ENCODE measurements at places on chromosomes 7 and 10. TPM values are rescaled to one million over a fixed set of nuclear protein-coding genes. Genes with fewer than 3 reads are reported as not detected.

Gene PIK3CG
- total RNA-seq, result 2.5 TPM

GRCh38 chr7:141945356-141945755, 1.4 kb downstream of the CLEC5A start:
- DNase-seq, result no peak

DNA sequence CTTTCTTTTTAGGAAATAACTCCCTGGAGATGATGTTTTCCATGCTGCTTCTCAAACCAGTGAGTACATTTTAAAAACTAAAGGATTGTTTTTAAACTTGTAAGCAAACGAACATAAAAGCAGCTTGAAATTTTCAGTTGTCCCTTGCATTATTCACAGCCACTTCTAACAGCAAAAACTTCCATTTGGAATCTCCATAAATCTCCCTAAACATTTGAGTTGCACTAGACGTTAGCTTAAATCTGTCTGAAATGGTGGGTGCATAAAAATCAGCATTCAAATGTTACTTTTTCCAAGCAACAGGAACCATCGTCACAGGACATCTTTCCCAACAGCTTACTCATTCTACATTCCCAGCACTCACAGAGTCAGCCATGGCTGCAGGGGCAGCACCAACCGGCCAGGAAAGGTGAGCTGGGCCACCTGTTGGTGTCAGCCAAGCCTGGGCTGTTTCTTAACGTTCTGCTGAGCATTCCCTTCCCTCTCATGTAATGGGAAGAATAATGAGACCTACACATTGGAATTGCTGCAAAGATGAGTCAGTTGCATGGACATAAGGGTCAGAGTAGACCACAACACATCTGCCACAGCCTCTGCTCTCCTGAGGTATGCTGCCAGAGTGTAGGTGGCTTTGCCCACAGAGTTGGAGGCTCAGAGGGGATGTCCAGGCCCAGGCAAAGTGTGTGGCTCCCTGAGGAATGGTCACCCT, 163.2 kb downstream of the TNS3 start:
- no peak for DNase-seq

GRCh38 chr7:105751054-105751453, 125.3 kb downstream of the ATXN7L1 start:
- no peak for DNase-seq

DNA sequence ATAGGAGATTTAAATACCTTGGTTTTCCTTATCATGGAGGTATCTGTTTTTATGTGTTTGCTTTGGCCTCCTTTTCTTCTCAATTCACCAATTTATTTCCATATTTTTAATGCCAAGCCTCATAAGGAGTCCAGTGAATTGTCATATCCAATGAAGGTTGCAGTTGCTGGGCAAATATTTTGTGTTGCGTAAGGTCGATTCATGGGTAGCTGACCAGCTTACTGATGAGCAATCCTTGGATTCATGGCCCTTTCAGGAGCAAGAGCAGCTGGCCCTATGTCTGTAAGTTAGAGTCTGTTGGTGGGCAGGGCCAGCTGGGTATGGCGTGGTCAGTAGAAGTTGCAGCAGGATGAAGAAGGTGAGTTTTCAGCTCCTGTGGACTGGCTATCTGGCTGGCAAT, 182.9 kb downstream of the PFKFB3 start:
- DNase-seq, result no peak

Gene NUTM2D
- total RNA-seq, result 4.7 TPM

DNA sequence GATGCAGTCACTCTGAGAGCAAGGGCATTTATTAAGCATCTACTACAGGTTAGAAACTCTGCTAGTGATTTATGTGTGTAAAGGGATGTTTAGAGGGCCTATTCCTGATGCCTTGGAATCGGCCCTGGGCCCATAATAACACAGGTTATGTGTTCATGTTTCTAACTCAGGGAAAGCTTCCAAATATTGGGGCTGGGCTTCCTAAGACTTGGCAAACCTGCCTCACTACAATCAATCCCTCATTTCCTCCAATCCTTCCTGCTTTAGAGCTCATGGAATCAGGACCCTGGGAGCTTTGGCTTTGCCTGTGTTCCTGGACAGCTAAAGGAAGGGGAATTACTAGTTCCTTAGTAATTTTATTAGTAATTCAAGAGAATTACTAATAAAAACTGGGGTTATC, 148.8 kb downstream of the HIBADH start:
- DNase-seq, result no peak

Gene TAS2R41
- not detected for total RNA-seq

DNA sequence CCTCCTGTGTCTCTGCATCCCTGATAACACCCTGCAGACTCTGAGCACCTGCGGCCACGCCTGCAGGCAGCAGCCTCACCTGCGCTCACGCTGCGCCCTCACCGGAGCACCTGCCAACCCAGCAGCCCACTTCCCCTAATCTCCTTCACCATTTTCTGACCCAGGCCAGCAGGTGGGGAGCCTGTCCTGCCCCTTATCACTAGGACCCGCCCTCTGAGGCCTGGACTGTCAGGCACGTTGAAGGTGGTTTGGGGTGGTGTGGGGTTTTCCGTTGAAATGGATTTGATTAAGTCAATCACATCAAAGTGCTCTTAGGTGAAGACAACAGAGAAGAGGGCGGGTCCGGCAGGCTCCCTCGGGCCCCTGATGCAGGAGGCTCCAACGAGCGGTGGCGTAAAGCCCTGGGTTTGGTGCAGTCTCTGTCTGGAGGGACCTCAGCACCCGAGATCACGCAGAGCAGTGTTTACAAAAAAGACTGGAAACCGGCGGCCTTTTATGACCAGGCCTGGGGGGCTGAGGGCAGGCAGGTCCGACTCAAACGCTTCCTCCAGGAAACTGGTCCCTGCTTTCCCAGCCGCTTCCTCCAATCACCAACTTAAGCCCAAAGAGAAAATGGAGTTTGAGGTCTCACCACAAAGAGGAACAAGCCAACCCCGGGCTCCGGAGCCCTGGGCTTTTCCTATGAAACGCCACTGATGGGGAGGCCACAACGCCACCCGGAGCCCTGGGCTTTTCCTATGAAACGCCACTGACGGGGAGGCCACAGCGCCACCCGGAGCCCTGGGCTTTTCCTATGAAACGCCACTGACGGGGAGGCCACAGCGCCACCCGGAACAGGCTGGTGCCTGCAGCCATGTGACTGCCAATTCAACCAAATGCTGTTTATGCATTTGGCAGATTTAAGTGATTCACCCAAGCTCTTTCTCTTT, 45.5 kb downstream of the DPYSL4 start:
- peak; percentile 81 for DNase-seq

- no peak for DNase-seq
These were observed 326.6 kb downstream of the ADARB2 start for GRCh38 chr10:1410469-1411395.

GRCh38 chr10:7054915-7055314, 355.9 kb downstream of the SFMBT2 start:
- no peak for DNase-seq

Gene OR2A5
- total RNA-seq, result not detected

GRCh38 chr7:67866812-67867211, 870.2 kb downstream of the TYW1 start:
- no peak for DNase-seq

DNA sequence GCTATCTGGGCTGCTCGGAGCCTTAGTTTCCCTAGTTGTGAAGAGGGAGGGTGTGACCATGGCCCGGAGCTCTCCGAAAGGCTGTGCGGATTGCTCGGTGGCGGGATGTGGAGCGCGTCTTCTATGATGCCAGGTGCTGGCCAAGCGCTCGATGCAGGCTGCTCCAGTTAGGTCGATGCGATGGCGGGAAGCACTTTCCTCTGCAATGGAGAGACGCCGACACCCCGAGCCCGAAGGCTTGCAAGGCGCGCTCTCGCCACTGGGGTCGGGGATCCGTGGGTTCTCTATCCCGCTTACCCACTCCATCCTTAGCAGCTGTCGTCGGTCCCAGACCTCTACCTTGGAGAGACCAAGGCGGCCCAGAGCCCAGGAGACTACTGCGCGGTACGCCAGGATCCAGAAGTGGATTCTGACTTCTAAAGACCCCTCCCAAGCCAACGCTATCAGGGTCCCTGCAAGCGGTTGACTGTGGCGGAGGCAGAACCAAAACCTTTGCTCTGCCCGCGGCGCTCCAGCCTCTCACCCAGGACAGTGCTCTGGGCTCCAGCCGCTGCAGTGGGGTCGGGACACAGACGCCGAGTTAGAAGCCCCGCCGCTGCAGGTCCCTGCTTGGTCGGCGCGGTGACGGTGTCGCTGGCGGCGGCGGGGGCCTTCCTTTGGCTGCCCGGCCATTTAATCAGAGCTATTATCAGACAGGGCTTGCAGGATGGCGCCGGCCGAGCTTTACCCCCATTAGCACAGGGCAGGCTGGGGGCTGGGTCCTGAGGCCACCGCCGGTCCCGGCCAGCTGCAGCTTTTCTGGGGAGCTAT, 7.8 kb upstream of the TBX20 start:
- no peak for DNase-seq

DNA sequence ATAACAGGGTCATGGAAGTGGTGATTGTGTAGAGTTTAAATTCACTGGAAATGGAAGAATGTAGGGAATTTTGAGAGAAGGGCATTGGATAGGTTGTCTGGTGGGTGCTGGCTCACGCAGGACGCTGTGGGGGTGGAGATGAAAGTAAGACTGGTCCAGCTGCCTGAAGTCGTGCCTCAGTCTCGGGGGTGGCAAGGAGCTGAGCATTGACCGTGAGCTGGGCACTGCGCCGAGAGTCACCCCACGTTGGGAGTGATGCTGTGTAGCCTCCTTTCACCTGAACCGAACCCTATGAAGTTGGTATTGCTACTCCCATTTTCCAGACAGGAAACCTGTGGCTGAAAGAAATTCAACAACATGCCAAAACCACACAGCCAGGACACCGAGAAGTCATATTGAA, 99.2 kb downstream of the ACTR3B start:
- DNase-seq, result no peak

GRCh38 chr7:87310790-87311419, 34.6 kb upstream of the CROT start:
- no peak for DNase-seq

DNA sequence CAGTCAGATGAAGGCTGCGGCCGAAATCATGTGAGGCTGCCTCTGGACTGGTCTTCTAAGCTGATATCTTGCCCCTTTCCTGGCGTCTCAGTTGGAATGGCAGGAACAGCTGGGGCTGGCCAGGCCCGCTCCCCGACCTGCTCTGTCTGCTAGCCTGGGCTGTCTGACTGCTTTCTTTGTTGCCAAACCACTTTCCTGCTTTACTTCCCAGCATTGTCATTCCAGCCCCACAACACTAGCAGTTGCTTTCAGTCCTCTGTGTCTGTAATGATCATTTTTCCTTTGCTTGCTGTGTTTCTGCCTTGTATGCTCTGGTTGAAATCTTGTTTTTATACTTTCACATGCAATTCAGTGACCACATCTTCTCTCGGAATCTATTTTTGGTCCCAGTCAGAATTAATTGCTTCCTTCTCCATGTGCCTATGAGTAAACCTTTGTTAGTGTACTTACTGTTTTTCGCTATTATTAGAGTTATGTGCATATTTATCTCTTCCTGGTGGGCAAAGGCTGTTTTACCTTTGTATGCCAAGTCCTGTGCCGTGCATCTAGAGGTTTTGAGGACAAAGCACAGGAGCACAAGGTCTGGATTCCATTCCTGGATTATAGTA, 21.6 kb downstream of the PRPF18 start:
- no peak for DNase-seq

GRCh38 chr7:690478-691360, 35.8 kb upstream of the DNAAF5 start:
- DNase-seq, result no peak

DNA sequence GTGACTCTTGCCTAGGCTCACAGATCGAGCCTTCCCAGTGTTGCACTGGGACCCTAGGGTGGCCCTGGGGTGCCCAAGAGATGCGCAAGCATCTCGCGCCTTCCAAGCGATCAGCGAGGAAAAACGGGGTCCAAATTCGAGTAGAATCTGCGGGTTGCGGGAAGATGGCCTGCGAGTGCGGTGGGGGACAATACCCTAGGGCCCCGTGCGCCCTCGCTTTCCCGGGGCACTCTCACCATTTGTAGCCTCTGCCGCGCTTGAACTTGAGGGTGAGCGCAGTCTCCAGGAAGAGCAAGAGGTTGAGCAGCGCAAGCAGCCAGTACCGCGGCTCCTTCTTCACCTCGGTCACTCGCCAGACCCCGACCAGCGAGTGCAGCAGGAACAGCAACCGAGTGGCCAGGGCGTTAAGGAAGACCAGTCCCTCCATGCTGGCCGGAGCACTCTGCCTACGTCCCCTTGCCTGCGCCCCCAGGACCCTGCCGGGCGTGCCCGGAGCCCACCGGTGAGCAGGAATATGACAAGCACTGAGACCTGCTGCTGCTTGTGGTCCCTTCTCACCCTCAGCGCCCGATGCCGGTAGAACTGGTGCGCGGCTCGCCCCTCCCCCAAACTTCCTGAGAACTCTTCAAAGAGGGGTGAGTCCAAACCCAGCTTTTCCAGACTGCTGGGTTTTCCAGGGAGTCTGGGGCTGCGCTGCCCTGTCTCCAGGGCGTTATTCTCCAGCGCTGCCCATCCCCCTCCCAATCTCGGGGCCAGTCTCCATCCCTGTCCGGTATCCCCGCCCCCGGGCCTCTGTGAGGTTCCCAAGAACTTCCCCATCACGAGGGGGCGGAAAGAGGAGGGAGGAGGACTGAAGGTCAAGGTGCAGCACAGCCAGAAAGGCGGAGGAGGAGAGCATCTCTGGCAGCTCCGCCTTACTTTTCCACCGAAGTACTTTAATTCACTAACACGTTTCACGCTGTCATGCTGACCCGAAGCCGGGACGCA, at the start of gene TMEM26:
TMEM26 (minus strand) TSS at position 727 of the 987 bp plus-strand sequence; CDS start at position 427, 300 bp downstream.
- DNase-seq, result peak; percentile 67

Gene MYL10
- total RNA-seq, result not detected

Gene FKBP9
- 124 TPM for total RNA-seq

Gene STK32C
- 7.0 TPM for total RNA-seq

GRCh38 chr7:91168871-91169829, 95.1 kb upstream of the FZD1 start:
- DNase-seq, result no peak

- DNase-seq, result no peak
These were observed 58.8 kb upstream of the AKR1E2 start for GRCh38 chr10:4767033-4767814.

- no peak for DNase-seq
These were observed 72.5 kb downstream of the CDK6 start for GRCh38 chr7:92763636-92764423.

DNA sequence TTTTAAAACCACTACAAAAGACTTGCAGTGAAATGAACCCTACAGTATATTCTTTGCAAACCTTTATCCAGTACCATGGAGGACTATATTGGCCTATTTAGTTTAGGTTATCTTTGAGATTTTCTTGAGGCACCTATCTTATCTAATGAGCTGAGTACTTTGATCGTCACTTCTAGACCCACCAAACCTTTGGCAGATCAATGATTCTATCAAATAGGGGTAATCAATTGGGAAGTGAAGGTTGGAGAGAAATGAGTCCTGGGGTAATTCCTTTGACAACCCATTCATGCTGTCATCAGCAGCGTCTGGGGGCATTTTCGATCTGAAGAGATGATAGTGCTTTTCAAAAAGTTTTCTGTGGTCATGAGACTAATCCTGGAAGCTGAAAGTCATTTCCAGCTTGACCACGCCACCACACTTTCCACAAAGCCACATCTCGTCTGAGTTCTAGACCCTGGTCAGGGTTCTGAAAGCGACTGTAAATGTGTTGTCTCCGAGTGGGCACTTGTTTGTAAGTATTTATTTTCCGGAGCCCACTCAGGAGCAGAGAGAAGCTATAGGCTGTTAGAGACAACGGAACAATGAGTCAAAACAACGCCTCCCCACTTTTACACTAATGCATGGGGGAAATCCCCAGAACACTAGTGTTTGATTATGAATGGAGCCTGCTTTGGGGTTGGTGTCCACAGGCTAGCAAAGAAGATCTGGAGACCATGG, 4.8 kb downstream of the EGR2 start:
- no peak for DNase-seq
